Stimulated activated effector memory CD8-positive, alpha-beta T cell treated with anti-CD3 and anti-CD28 coated beads, Interleukin-12 subunit alpha, Interleukin-12 subunit beta, amount 100 ng/mL, for 72 hours (primary cell): ENCODE measurements at places on chromosomes 1 and 21.

- no peak for DNase-seq
Observed at GRCh38 chr1:180623579-180624347, 8.1 kb upstream of the XPR1 start.

DNA sequence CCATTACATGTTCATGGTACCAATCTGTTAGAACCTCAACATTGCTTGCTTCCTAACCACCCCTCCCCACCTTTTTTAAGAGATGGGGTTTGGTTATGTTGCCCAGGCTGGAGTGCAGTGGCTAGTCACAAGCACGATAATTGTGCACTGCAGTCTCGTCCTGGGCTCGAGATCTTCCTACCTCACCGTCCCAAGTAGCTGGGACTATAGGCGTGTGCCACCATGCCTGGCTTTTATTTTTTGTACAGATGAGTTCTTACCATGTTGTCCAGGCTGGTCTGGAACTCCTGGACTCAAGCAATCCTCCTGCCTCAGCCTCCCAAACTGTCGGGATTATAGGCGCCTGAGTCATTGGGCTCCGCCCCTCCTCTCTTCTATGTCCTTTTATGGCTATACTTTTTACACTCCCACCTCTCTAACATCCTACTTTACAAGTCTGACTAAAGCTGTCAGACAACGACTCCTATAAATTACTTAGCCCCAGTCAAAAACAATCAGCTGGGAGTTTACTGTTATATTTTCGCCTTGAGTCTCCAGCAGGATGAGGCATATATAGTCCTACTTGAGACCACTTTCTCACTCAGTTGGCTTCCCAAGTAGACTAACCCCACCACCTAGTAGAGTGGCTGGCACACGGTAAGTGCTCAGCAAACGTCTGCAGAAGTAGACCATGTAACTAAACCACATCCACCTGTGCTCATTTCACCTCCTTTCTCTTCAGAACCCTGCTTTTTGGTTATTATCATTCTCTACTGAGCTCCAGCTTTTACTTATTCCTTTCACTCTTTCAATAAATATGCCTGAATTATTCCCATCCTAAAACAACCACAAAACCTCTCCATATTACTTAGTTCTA lies 13.8 kb downstream of the ENSA start:
- DNase-seq: no peak

DNA sequence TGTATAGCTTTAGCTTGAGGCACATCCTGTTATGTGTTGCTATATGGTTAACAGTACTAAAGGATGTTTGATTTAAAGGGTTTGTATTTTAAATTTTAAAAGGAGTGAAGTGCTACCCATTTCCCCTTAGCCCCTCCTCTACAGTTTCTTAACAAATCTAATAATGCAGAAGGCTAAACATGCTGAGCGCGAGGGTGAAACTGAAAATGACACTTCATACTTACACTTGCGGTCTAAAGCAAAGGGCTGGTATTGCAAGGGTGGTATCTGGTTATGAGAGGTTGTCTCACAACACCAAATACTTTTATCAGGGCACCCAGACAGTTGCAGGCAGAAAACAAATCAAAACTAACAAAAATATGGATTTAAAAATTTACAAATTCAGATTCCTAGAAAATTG lies 172.3 kb downstream of the SIPA1L2 start:
- DNase-seq: peak; percentile 9

GRCh38 chr1:206098242-206098919 lies 18.8 kb downstream of the AVPR1B start:
- no peak for DNase-seq

- no peak for DNase-seq
Observed at GRCh38 chr1:237685551-237685950, 205.2 kb downstream of the ZP4 start.

- no peak for DNase-seq
Observed at GRCh38 chr1:71400050-71400449, 319.2 kb upstream of the ZRANB2 start.

DNA sequence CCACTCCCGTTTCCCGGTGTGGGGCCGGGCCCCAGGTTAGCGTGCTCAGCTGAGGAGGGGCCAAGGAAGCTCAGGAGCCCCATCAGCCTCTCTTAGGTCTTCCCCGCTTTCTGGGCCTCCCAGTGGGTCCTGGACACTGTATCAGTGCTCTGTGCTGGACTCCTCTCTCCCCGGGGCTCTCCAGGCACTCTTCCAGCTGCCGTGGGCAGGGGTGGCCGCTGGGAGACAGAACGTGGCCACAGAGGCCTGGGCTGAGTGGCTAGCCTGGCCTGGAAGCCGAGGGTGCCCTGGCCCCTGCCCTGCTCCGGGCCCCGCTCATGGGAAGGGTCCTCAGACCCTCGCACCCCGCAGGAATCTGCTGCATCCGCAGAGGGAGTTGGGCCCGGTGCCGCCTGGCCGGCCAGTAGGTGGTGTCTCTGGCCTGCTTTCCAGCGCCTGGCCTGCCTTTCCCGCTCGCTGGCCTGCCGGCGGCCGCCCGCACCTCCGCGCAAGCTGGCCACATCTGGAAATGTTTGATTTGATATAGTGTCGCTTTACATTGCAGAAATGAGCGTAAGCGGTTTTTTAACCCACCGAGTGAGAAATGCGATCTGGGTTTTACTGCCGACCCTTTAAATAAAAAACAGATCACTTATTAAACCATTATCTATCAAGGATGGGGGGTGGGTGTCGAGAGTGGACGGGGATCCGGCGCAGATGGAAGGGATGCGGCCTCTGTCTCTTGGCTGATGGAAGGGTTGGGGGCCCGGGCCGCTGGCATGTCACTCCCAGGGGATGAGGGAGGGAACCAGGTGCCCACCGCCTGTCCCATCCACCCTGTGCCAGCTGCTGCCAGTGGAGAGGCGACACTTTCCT lies 74.4 kb upstream of the TTC34 start:
- DNase-seq: no peak

DNA sequence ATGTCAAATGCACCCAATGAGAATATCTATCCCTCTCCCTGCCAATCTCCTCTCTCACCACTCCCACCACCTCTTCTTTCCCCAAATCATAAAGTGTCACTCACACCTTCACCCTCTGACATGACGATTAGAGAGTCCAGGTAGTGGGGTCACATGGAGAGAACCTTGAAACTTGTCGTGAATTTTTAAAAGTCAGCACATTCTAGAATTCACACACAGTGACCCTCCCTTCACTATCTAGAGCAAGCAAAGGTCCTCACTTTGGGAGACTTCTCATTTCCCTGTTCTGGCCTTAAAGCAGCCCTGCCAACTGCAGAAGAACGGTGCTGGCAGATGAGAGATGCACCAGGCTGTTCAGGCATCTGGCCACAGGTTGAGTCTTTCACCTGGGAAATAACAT lies 61.9 kb downstream of the CD34 start:
- no peak for DNase-seq

GRCh38 chr1:193157360-193157759 lies 29.1 kb downstream of the B3GALT2 start:
- DNase-seq: no peak

DNA sequence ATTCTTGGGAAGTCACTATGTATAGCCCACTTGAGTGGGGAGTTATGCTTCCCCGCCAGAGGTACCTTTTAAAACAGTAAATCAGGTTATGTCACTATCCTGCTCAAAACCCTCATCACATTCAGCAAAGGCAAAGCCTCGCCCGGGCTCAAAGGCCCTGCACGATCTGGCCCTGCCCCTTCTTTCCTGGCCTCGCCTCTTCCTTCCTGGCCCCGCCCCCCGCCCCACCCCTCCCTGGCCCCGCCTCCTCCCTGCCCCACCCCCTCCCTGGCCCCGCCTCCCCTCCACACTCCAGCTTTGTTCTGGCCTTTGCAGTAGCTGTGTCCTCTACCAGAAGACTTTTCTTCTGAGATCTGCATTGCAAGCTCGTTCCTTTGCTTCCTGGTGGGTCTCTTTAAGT lies 6.6 kb downstream of the LDLRAD2 start:
- no peak for DNase-seq

GRCh38 chr21:43766734-43767497 lies 9.2 kb downstream of the CSTB start:
- no peak for DNase-seq

GRCh38 chr21:25338415-25338814 lies 268.9 kb downstream of the MRPL39 start:
- no peak for DNase-seq

DNA sequence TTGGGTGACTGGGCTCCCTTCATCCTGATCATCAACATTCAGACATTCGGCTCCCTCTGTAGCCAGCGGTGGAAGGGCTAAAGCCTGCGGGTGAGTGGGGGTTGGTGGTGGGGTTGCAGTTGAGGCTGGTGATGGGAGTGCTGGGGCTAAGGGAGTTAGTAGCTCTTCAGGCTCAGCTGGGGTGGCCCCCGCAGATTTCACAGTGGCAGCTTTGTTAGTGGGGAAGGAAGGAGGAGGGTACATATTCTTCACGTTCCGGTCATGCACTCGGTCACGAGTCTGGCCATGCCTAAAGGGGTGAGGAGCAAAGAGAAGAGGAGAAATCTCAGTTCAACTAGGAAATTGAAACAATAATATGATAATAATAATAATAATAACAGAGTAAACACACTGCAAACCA lies 6.8 kb downstream of the PSMB4 start:
- no peak for DNase-seq

- DNase-seq: no peak
Observed at GRCh38 chr1:202362212-202362611, 13.7 kb downstream of the PPP1R12B start.

DNA sequence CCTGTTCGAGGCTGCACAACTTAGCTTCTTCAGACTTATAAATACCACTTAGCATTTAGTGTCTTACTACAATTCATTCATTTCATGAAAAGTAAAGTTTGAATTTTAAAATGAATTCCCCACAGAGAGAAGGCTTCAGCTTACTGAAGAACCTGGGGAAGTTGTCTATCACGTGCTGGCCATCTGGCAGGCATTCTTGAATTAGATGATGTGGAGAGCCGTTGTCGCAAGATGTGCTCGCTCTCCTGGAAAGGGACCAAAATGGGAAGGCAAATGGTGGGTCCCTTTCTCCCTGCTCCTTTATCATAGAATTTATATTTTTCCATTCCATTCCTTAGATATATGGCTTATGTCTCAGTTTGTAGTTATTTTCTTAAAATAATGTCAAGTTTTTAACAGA lies 90.5 kb downstream of the CD247 start:
- DNase-seq: no peak

DNA sequence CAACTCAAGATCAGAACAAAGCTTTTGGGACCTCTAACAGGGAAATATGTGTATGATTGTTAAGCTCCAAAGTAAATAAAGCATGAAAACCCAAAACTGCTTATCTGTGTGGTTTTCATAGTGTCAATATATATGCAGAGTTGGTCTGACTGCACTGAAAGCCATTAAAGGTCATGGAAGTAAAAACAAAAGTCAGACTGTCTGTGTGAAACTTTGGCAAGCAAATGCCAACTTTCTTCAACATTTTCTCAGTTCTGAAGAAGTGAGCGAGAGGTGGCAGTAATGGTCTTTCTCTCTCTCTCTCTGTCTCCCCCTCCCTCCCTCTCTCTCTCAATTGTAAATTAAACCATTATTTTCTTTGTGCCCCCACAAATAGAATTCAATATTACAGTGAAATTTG lies 100.1 kb upstream of the S1PR1 start:
- no peak for DNase-seq
